Stimulated activated CD8-positive, alpha-beta memory T cell treated with anti-CD3 and anti-CD28 coated beads, Interleukin-7, amount 100 ng/mL, for 4 hours (primary cell): ENCODE measurements at places on chromosomes 6 and 20.

GRCh38 chr6:143965503-143966171 lies 42.4 kb downstream of the PLAGL1 start:
- no peak for DNase-seq

GRCh38 chr6:23659125-23659524 lies 466.9 kb upstream of the NRSN1 start:
- no peak for DNase-seq

DNA sequence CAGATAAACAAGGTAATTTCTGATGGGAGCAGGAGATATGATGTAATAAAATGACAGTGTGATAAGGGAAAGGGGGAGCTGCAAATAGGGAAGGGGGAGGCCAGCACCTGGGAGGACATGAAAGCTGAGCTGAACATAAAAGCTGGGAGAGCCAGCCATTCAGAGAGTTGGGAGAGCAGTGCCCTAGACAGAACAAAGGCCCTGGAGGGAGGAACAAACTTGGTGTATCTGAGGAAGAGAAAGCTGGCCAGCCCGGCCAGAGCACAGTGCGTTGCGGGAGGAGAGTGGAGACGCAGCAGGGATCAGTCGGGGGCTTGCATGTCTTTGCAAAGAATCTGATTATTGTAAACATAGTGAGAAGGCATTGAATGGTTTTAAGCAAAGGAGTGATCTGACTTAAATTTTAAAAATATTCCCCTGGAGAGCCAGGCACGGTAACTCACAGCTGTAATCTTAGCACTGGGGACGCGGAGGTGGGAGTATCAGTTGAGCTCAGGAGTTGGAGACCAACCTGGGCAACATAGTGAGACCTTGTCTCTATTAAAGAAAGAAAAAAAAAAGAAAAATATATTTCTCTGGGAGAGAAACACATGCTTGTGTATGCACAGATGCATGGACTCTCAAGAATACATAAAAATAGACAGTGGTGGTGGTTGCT lies 318.2 kb downstream of the ZFAND3 start:
- no peak for DNase-seq

- no peak for DNase-seq
Observed at GRCh38 chr6:99189823-99190721, 159.4 kb downstream of the FAXC start.

DNA sequence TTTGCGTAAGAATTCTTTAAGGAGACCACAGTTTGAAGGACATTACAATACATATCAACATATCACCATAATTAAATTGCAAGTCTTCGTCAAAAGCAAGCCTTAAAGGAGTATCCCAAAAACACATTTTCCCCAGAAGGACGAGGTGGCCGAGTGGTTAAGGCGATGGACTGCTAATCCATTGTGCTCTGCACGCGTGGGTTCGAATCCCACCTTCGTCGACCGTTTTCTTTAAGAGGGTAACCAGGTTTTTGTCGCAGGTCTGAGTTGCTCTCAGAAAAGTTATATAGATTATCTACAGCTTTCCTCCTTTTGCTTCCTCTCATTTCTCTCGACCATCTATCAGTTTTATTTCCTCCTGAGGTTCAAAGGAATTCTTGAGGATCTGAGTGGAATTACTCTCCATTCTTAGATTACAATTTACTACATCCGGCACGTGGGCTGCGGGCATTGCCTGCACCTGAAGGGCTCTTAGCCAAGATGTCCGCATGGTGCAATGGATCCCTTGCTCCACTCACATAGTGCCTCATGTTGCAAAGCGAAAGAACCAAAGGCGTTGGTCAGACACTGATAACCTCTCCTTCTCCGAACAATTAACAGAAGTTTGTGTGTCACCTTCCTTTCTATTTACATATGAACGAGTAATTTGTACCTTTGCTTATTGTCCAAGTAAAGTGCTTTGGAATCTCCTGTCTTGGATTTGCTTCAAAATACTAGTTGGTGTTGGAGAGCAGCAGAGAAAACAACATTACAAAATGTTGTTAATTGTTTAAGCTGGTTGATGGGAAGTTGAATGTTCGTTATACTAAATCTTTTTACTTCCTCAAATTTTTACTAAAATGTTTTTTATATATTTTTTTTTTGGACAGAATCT lies 14.0 kb downstream of the POM121L2 start:
- DNase-seq, result no peak

GRCh38 chr6:84645563-84646266 lies 118.7 kb downstream of the TBX18 start:
- DNase-seq, result no peak

- no peak for DNase-seq
Observed at GRCh38 chr20:38297916-38298674, 5.9 kb upstream of the BPI start.

DNA sequence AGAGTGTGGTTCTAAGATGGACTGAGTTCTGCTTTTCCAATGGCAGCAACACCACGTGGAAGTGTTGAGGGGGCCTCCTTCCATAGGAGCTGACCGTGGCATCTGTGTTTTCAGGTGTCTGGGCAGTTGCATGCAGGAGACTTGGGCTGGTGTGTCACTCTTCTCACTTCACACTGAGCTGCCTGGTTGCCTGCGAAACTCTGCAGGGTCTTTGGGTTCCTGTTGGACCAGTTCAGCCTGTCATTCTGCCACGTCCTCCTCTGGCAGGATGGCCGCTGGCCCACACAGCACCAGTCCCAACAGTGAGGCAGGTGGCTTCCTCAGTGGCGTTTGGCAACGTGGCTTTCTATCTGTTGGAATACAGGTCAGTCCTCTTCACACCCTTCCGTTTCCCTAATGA lies 16.1 kb upstream of the UNC93A start:
- no peak for DNase-seq

DNA sequence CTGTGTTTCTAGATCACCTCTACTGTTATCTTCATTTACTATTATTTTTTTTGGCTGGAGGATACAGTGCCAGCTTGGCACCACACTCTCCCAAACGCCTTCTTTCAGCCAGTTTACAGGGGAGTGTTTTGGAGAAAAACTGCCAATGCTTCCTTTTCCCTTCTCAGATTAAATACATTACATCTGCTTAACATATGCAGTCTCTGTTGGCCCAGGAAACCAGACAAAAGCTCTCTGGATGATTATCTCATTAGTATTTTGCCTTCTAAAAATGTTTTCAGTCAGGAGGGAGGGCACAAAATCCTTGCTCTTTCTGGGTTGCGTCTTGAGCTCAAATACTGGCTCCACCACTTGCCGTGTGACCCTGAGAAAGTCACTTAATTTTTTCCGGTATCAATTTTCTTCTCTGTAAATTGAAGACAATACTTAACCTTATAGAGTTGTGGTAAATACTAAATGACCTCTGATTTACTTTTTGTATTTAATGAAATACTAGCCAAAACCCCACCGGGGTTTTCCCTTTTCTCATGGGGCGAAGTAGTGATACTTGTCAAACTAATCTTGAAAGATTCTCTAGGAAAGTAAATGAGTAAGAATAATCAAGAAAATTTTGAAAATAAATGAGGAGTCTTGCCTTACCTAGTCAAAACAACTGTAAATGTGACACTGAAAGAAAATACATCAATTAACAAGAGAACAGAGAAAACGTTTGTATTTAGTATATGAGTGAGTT lies 146.2 kb downstream of the MMS22L start:
- no peak for DNase-seq

GRCh38 chr20:50181344-50181743 lies 9.3 kb upstream of the CEBPB start:
- DNase-seq, result no peak

- DNase-seq, result no peak
Observed at GRCh38 chr6:89970609-89971337, 76.5 kb downstream of the GJA10 start.

DNA sequence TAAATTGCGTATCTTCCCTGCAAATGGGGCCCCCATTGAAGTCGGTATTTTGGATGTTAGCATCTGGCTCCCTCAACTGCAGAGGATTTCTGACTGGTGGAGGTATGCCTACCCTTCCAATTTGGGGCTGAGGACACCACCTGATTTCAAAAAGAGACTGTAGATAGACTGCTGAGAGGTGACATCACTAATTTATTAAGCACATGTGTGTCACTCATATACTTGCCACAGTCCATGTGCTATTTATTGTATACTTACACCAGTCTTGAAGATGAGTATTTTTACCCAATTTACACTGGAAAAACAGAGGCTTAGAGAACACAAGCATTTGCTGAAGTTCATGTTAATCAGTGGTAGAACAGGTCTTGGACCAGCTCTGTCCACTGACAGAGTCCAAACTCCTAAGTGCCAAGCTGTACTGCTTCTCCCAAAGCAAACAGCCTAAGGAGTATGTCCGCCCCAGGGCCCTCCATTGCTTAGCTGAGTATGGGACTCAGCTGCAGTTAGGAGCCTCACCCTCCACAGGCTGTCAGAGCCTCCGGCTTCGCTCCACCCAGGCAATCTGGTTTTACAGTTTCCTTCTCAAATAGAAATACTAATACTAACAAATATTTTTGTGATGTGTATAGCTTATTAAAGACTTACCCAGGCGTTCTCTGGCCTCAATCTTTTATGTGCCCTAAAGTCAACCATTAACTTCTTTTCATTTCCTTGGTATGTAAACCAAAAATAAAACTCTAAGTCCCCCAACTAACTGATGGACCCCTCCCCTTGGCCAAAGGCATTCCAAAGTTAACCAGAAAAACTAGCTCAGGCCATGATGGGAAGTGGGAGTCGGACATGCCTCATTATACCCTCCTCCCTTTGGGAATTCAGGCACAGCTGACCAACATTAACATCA lies 17.5 kb downstream of the RIN2 start:
- DNase-seq, result no peak

DNA sequence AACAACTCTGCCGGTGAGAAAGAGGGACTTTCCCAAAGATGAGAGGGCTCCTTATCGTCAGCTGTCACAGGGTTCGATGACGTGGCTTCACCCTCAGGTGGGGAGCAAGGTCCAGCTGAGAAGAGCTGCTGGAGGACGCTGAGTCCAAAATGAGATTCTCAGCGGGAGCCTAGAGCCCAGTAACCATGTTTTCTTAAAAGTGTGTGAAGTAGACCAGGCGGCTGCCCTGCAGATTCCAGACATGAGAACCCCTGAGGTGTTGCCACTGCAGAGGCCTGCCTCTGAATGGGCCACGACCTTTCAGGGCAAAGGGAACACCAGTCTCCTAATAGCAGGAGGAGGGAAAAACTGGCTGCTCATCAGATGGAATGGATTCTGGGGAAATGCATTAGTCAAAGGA lies 375.1 kb downstream of the BTBD9 start:
- no peak for DNase-seq

- no peak for DNase-seq
Observed at GRCh38 chr6:155521719-155522118, 66.1 kb upstream of the NOX3 start.

DNA sequence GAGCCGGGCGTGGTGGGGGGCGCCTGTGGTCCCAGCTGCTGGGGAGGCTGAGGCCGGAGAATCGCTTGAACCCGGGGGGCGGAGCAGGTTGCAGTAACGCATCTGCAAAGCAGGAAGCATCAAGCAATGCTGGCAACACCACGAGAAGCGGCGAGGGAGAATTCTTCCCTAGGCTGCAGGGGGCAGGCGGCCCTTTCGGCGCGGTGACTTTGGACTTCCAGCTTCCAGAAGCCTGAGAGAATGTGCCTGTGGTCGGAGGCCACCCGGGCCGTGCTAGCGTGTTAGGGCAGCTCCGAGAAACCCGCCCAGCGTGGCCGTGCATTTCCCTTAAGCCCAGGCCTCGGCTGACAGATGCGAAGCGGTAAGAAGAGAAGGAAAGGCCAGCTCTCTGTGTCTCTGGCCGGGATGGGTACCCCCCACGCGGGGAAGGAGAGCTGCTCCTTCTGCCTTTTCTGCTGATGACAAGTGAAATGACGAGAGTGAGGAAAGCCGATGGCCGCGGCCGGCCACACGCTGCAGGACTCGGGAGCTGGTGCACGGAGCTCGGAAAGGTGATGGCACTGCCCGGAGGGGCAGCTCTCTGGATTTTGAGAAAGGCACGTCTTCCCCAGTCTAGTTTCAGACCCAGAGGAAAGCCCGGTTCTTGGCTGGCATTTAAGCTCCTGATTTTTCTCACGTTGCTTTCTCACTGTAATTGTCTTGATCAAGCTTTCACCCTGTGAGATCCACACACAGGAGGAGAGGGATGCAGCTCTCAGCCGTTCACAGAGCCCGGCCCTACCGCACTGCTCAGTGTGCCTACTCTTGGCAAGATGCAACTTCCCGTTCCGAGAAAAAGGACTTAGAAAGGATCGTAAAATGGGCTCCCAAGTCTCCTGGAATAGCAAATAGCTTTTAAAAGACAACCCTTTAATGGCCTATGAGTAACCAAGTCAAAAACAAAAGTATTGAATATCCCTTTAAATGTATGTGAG lies 68.3 kb upstream of the EXOC2 start:
- no peak for DNase-seq

DNA sequence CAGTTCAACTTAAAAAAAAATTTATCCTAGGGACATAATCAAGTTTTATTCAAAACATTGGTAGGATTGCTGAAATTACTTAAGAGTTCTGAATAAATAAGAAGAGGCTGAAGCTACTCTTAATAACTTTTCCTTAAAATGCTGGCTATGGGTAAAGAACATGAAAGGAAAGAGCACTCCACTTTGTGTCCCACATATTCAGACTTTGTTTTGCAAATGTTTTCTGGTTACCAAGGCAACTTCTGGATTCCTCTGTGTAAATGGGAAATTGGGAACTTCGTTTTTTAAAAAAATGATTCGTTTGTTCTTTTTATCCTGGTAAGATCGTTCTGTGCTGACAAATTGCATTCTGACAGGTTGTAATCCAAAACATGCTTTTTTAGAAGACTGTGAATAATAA lies 115.0 kb downstream of the KIF6 start:
- no peak for DNase-seq

- DNase-seq, result no peak
Observed at GRCh38 chr20:17617868-17618672, 48.2 kb downstream of the DSTN start.

- DNase-seq, result no peak
Observed at GRCh38 chr20:40639676-40640355, 49.2 kb downstream of the MAFB start.

- no peak for DNase-seq
Observed at GRCh38 chr6:132961610-132962009, 147.2 kb downstream of the RPS12 start.
